ENCODE measurements at places on chromosomes 2 and 18.

- DNase-seq: peak; percentile 77
Measured at GRCh38 chr2:238024986-238025385, 35.8 kb upstream of the SCLY start.

- DNase-seq: no peak
Measured at GRCh38 chr2:191206613-191207471, 38.4 kb upstream of the MYO1B start.

DNA sequence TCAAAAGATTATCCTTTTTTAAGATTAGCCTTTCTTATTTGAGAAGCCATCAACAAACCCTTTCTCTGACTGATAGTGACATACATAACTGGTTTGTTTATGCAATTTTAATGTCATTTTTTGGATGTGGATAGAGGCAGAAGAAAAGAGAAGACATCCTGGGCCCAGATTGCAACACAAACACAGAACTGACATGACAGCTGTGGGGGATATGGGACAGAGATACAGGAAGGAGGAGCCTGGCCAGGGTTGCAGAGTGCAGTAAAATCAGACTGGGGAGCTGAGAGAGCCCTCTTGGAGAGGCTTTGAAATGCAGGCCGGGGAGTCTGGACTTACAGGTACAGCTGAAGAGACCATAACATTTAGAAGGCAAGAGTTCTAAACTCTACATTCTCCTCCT is 65.1 kb downstream of the SIGLEC15 start:
- DNase-seq: no peak

GRCh38 chr18:30623401-30624065 is 419.0 kb downstream of the DSC3 start:
- no peak for DNase-seq

DNA sequence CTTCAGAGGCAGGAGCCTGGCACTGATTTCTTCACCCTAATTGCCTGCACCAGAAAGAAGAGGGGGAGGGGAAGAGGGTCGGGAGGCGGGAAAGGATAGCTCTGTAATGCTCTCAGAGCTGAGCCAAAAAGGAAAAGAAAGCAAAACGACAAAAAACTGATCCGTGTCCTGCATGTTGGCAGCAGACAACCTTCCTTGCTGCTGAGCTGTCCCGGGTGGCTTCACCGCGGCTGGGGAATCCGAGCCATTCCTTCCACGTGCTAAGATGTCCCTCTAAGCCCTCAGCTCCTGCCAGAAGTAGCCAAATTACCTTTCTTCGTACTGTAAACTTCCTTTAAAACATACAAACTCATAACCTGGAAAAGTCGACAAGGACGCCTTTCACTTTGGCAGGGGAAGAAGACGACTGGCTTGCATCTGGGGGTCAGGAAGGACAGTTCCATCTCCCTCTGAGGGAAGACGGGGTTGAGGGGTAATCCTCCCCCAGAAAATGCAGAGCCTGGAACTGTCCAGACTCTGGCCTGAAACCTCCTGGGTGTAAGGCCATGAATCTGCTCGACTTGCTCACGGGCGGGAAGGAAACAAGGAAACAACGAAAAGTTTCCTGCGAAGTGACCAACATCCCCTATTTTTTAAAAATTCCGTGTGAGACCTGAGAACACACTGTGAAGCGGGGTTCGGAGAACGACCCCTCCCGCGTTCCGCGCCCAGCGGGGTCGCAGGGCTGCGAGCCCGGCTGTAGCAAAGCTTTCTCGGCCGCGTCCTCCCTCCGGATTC is 7.7 kb downstream of the OTX1 start:
- DNase-seq: peak; percentile 12

- DNase-seq: no peak
Measured at GRCh38 chr2:85435220-85435958, 16.9 kb downstream of the SH2D6 start.

- no peak for DNase-seq
Measured at GRCh38 chr2:8412586-8412985, 269.3 kb upstream of the ID2 start.

DNA sequence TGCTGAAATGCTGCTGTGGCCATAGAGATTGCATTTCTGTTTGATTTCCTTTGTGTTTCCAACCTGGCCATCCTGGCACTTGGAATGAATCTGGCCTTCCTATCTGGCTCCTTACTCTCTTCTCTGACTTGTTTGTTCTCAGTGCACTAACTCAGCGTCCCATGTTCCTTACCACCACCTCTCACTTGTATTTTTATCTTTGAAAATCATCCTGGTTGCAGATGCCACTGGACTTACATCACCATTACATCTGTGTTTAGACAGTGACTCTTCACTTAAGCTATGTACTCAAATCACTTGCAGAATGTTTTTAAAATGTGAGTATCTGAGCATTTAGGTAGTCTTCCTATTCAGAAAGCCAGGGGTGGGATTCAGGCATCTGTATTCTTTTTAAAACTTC is 239.5 kb downstream of the WDR7 start:
- DNase-seq: no peak

GRCh38 chr2:61710711-61711110 is 143.1 kb downstream of the FAM161A start:
- DNase-seq: no peak

GRCh38 chr2:1328684-1329083 is 84.6 kb upstream of the TPO start:
- no peak for DNase-seq

DNA sequence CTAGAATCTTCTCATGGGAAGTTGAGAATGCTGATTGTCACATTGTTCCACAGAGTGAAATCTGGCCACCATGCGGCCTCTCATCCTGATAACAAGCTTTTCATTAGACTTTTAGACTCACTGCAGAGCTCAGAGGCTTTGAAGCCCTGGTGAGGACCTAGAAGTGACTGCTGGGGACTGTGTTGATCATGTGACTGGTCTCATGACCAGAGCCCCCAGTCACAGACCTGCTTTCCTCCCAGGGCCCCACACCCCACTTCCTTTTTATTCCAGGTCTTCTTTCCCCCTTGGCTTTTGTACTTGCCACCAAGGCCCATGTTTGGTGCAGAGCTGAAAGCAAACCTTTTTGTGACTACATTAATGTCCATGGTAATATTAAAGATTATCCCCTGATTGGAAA is 45.2 kb downstream of the PRKCE start:
- no peak for DNase-seq

- DNase-seq: no peak
Measured at GRCh38 chr2:219405451-219405850, 12.7 kb upstream of the DES start.

GRCh38 chr2:196995757-196996314 is 69.3 kb upstream of the PGAP1 start:
- no peak for DNase-seq

DNA sequence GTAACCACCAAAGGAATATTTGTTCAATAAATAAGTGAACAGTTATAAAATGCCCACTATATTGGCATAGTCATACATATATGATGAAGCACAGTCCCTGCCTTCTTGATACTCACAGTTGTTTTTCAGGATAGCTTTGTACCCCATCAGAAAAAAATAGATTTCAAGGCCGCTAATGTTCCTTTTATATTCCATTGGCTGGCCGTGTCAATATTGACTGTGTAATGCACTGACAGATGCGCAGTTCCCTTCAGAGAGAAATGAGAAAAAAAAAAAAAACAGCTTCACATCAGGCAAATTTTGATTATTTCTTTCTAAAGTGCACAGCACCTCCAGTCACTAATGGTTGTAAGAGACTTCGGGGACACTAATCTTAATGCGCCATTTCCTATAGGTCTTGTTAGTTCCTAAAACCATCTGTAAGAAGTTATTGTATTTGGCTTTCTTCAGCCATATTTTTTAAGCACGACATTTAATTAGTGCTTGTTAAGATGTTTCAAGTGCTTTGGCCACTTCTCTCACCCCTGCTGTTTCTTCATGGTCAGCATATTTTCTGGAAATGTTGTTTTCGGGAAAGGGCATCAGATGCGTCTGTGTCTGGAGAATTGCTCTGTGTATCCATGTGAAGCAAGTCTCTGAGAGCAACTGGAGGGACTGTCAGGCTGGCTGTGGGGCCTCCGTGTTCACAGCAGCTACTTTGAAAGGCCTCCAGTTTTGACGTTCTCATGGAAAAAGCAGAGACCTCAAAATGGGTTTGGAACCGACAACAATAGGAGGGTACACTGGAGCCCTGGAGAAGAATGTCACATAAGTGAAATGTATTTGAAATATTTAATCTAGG is 378.3 kb downstream of the MTX2 start:
- no peak for DNase-seq

GRCh38 chr2:152456262-152456661 is 121.3 kb downstream of the FMNL2 start:
- no peak for DNase-seq

DNA sequence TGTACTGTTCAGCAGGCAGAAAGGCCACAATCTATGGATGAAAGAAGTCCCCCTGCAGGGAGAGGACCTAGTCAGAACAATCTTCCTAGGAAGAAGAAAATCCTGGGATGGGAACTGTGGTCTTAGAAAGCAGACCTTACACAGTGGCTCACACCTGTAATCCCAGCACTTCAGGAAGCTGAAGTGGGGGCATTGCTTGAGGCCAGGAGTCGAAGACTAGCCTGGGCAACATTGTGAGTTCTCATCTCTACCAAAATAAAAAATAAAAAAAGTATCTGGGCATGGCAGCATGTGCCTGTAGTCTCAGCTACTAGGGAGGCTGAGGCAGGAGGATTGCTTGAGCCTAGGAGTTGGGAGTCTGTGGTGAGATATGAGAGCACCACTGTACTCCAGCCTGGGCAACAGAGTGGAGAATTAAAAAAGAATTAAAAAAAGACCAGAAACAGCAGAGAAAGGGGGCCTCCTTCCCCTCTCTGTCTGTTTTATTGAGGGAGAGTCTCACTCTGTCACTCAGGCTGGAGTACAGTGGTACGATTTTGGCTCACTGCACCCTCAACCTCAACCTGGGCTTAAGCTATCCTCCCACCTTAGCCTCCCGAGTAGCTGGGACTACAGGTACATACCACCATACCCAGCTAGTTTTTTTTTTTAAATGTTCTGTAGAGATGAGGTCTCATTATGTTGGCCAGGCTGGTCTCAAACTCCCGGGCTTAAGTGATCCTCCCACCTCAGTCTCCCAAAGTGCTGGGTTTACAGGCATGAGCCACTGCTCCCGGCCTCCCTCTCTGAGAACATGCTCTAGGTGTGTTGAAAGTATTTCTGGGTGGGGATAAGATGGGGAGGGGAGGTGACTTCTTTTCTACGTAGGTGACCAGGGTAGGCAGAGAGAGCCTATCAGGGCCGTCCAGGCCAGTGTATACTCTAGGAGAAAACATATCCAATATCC is 7.4 kb downstream of the RHOB start:
- no peak for DNase-seq

GRCh38 chr2:75292826-75293225 is 93.5 kb upstream of the TACR1 start:
- no peak for DNase-seq

DNA sequence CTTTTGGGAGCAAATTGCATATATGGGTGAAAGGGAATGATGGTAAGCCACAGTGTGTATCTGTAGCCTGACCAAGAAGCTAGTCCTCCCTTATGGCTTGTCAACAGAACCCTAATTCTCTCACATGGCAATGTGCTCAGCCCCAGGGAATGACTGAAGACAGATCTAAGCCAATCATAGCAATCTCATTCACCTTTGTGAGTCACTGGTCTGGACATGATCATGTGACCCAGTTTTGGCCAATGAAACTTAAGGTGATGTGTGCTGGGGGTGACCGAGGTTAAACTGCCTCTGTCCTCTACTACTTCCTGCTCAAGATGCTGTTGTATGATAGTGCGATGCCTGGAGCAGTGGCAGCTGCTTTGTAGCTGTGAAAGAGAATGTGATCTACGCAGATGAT is 491.2 kb upstream of the HS6ST1 start:
- DNase-seq: no peak

DNA sequence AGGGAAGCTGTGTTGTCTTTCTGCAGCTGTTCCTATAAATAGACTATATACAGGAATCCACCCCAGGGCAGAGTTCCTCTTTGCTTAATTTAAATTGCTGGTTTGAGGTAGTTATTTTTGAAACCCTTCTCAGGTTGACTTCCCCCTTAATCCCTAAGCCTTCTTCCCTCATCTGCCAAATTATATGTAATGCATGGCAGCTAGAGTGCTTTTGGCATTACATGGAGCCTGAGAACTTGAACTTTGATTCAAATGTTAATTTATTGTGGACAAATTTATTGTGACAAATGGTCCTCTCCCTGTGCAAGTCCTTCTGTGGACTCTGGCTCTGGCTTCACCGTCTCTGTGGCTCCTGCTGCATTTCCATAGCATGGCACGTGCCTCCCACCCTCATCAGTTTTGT is 29.2 kb downstream of the MYO1B start:
- DNase-seq: no peak

GRCh38 chr2:9951272-9951521 is 296 bp upstream of the GRHL1 start:
- DNase-seq: no peak

DNA sequence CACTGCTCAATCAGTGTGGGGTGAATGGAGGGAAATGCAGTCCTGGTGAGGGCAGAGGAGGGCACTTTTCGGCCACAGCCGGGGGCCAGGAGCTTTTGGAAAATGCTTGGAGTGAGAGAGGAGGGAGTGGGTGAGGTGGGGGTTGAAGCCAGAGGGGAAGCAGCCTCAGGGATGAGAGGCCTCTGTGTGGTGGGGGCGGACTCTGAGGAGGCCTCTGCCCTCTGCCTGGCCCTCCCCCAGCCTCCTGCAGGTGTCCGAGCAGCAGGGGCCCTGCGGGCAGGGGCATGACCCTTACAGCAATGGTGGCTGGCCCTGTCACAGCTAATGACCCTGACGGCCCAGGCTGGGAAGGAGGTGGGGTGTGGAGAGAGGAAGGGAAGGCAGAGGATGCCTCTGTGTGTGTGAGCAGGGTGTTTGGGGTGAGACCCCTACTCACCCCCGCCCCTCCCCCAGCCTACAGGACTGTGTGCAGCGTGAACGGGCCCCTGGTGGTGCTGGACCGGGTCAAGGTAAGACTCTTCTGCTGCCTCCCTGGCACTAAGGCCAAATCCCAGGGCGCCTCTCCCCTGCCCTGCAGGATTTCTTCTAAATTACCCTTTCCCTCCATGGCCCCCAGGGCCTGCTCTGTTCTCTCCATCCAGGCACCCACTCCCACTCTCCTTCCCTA is 7.6 kb downstream of the ATP6V1B1 start:
- no peak for DNase-seq

GRCh38 chr18:63971320-63972001 is 1.6 kb downstream of the SERPINB8 start:
- no peak for DNase-seq

GRCh38 chr2:210199186-210199765 is 26.0 kb downstream of the ACADL start:
- DNase-seq: no peak

DNA sequence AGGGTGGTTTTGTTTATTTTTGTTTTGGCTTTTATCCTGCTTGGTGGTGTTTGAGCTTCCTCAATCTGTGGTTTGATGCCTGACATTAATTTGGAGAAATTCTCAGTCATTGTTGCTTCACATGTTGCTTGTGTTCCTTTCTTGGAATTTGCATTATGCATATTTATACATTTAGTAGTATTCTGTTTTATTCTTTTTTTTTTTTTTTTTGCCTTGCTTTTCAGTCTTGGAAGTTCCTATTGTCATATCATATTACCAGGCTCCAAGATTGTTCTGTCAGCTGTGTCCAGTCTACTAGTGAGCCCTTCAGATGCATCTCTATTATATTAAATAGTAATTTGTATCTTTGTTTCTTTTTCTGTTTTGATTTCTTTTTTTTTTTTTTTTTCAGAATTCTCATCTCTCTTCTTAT is 77.0 kb downstream of the EPC2 start:
- DNase-seq: no peak
